ENCODE measurements at places on chromosomes 5 and 9. TPM values are rescaled to one million over a fixed set of nuclear protein-coding genes. Genes with fewer than 3 reads are reported as not detected.

The DMRTA1 gene
- total RNA-seq = under 0.01 TPM

The PCYOX1L gene
- 9.2 TPM for total RNA-seq

The FGF1 gene
- total RNA-seq = not detected

The ZNF483 gene
- 29.9 TPM for total RNA-seq

The ADAMTS6 gene
- 4.9 TPM for total RNA-seq

The RALGDS gene
- total RNA-seq = 59.0 TPM

The SIGMAR1 gene
- total RNA-seq = 15.6 TPM

The SAXO1 gene
- 0.10 TPM for total RNA-seq

The TESK1 gene
- 7.7 TPM for total RNA-seq

The LCN10 gene
- total RNA-seq = not detected

The ZBTB43 gene
- 50.7 TPM for total RNA-seq

The LCN1 gene
- not detected for total RNA-seq

The FAM153A gene
- total RNA-seq = 16.5 TPM

The LCN9 gene
- not detected for total RNA-seq

The CDHR2 gene
- 0.10 TPM for total RNA-seq

The CTSV gene
- total RNA-seq = 0.10 TPM

The QRFP gene
- not detected for total RNA-seq

The MARVELD2 gene
- total RNA-seq = 0.10 TPM

The ISOC1 gene
- 6.4 TPM for total RNA-seq

The ACOT12 gene
- total RNA-seq = 0.31 TPM

The SPATA31C1 gene
- not detected for total RNA-seq

The ACER2 gene
- 4.2 TPM for total RNA-seq
